ENCODE measurements at places on chromosomes 7 and 10. TPM values are rescaled to one million over a fixed set of nuclear protein-coding genes. Genes with fewer than 3 reads are reported as not detected.

- DNase-seq, result no peak
These were observed 358.4 kb downstream of the KCNMA1 start for GRCh38 chr10:77279207-77279606.

DNA sequence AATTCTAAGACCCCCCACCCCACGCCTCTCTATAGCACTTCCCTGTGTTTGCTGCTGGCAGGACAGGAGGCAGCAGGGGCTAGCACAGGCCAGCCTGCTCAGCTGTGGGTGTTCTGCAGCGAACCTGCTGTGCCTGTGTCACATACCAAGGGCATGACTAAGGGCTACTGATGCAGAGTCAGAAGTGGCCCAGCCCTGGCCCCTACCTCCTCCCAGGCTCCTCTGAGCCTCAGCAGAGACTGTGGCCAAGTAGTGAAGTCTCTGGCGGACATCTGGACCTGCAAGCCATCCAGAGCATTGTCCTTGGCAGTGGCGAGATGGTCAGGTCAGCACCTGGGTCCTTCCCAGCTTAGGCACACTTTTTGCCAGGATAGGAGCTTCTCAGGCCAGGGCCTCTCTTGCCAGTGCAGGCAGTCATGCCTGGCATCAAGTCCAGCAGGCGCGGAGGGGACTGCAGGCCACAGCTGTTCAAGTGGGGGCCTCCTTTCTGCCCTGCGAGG lies 116.3 kb upstream of the RET start:
- DNase-seq, result no peak

DNA sequence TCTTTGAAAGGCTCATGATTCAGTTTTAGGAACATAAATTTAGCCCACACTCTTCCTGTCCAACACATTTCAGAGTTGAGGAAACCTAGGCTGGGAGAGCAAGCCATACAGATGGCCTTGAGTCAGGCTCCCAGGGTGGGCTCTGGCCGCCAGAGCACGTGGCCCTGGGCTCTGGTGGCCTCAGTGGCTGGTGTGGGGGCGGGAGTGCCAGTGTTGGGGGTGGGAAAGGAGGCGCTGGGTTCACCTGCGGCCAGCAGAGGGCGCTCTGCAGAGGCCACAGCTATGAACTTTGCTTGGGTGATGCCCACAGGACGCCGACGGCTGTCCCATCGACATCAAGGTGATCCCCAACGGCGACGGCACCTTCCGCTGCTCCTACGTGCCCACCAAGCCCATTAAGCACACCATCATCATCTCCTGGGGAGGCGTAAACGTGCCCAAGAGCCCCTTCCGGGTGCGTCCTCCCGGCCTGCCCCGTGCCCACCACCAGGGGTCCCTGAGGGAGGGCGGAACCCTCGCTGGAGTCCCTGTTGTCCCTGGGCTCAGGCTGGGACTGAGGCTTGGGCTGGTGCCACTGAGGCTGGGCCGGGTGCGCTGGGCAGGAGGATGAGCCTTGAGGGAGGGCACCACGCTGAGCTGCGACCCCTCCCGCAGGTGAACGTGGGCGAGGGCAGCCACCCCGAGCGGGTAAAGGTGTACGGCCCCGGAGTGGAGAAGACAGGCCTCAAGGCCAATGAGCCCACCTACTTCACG lies 11.9 kb downstream of the FLNC start:
- no peak for DNase-seq

The ITGB8 gene
- 8.4 TPM for polyA plus RNA-seq

The PNLIP gene
- polyA plus RNA-seq, result not detected

The APBB1IP gene
- 6.1 TPM for polyA plus RNA-seq

The SH2D4B gene
- polyA plus RNA-seq, result 0.10 TPM

The PRKG1 gene
- 36.5 TPM for polyA plus RNA-seq
